DND-41 (cell line): ENCODE measurements at places on chromosomes 11 and 22.

DNA sequence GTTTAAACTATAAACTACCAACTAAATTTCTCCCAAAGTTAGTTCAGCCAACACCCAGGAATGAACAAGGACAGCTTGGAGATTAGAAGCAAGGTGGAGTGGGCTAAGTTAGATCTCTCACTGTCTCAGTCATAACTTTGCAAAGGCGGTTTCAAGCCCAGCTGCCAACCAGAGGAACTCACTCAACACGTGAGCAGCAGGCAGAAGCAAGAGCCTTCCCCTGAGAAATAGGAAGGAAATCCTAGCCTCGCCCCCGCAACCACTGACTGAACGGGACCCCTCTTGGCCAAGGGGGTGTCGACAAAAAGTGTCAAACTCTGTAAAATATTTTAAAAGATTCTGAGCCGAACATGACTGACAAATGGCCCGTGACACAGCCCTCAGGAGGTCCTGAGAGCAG, 4.4 kb upstream of the KRTAP5-9 start:
- H3K4me3 ChIP-seq, result no peak overlapping the region
- H3K36me3 ChIP-seq, result no peaks in the 10 kb centered on the region
- DNase-seq, result peak; percentile 11
- H3K4me1 ChIP-seq, result no peaks in the 10 kb centered on the region
- no peak overlapping the region for H3K27ac ChIP-seq

GRCh38 chr11:128279866-128280265, 307.5 kb downstream of the ETS1 start:
- H3K36me3 ChIP-seq, result no peaks in the 10 kb centered on the region
- H3K27ac ChIP-seq, result no peak overlapping the region
- H3K4me1 ChIP-seq, result peaks cover 3% of the 10 kb centered on the region
- no peak overlapping the region for H3K4me3 ChIP-seq
- no peak for DNase-seq

GRCh38 chr11:134228625-134229024, 4.2 kb downstream of the VPS26B start:
- no peak overlapping the region for H3K27ac ChIP-seq
- H3K36me3 ChIP-seq, result peaks cover 54% of the 10 kb centered on the region
- H3K4me1 ChIP-seq, result peaks cover 47% of the 10 kb centered on the region
- H3K4me3 ChIP-seq, result no peak overlapping the region
- peak; percentile 50 for DNase-seq

GRCh38 chr11:111633248-111633647, 31.0 kb downstream of the SIK2 start:
- H3K4me3 ChIP-seq, result no peak overlapping the region
- peaks cover 9% of the 10 kb centered on the region; the same call in 1 of the 2 replicates for H3K36me3 ChIP-seq
- no peaks in the 10 kb centered on the region for H3K27me3 ChIP-seq

DNA sequence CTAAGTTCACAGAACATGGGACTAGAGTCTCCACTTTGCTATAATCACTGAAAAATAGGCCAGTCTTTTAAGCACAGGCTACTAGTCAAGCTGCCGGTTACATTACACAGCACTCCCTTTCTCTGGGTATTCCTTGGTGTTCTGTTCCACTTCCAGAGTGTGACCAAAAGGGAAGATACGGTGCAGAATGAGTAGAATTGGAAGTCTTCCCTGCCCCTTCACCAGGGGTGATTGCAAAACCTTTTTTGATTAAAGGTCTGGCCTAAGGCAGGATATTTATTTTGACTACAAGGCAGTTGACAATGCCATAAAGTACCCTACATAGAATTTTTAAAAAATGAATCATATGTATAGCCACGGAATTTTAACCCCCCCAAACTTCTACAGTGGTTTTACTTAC, 59.6 kb upstream of the ADORA2A start:
- no peak overlapping the region for H3K4me3 ChIP-seq
- no peak for DNase-seq
- H3K27ac ChIP-seq, result no peak overlapping the region
- peaks cover 88% of the 10 kb centered on the region for H3K36me3 ChIP-seq
- no peaks in the 10 kb centered on the region for H3K27me3 ChIP-seq

DNA sequence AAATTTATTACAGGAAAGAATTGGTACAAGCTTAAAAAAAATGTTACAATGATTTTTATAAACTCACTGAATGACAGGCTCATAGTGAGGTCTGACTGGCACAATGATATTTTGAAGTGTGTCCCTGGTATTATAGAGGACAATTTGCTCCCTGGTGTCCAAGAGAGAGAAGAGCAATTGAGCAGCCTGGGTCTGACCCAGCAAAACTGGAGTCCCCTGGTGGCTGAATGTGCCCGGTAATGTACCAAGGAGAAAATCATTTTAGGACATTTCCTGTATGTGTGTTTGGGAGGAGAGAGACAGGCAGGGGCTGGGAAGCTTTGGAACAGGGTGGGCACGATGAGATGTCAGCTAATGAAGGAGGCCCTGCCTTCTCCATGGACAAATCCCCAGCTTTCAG, 125.3 kb downstream of the APOL5 start:
- H3K27ac ChIP-seq, result no peak overlapping the region
- H3K4me1 ChIP-seq, result no peaks in the 10 kb centered on the region
- DNase-seq, result no peak
- no peaks in the 10 kb centered on the region for H3K36me3 ChIP-seq

- no peaks in the 10 kb centered on the region for H3K27me3 ChIP-seq
- no peak overlapping the region for H3K4me3 ChIP-seq
- H3K36me3 ChIP-seq, result no peaks in the 10 kb centered on the region
- no peak for DNase-seq
- no peaks in the 10 kb centered on the region for H3K4me1 ChIP-seq
- no peak overlapping the region for H3K27ac ChIP-seq
Observed at GRCh38 chr22:27258616-27259172, 542.9 kb downstream of the MN1 start.

GRCh38 chr11:86346513-86346912, 28.2 kb upstream of the CCDC81 start:
- peaks cover 28% of the 10 kb centered on the region for H3K36me3 ChIP-seq
- H3K27ac ChIP-seq, result no peak overlapping the region
- no peaks in the 10 kb centered on the region for H3K27me3 ChIP-seq
- DNase-seq, result no peak
- no peaks in the 10 kb centered on the region for H3K4me1 ChIP-seq

GRCh38 chr22:44782363-44782963, 30.1 kb downstream of the ARHGAP8 start:
- no peak overlapping the region for H3K27ac ChIP-seq
- no peaks in the 10 kb centered on the region for H3K36me3 ChIP-seq
- no peak overlapping the region for H3K4me3 ChIP-seq
- H3K27me3 ChIP-seq, result no peaks in the 10 kb centered on the region
